ENCODE measurements at places on chromosomes 7 and 10.

DNA sequence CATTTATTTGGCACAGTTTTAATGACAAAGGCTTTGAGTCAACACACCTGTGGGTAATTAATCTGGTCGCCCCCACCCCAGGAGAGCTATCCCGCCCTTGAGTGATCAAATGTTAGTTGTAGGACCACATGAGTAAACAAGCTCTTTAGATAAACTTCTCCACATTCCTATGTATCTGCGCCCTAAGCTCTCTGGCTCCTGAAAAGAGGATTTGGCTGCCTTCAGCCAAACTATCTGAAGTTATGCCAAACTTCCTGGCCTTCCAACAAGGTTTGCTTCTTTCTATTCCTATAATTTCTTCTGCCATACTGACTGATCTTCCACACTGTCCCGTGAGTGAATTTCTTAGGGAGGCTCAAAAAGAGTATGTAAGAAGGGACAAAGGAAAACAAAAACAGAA is 134.2 kb downstream of the RALA start:
- DNase-seq: no peak

DNA sequence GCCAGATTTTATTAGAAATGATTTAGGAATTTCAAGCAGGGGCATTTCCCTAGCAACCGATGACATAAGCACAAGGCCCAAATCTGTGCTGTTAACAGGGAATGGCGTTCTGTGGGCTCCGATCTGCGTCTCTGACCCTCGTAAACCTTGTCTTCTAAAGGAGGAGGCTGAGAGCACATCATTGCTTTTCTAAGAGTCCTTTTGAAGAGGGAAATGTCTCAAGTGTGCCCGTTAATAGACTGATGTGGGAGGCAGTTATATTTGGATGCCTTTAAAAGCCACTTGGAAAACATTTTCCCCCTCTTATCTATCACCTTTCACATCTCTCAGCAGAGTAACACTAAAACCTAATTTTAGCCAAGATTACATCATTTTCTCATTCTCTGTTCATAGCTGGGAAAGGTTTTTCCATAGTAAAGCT is 424.1 kb upstream of the GALNT17 start:
- no peak for DNase-seq

GRCh38 chr10:91017198-91017597 is 96.3 kb upstream of the ANKRD1 start:
- no peak for DNase-seq

DNA sequence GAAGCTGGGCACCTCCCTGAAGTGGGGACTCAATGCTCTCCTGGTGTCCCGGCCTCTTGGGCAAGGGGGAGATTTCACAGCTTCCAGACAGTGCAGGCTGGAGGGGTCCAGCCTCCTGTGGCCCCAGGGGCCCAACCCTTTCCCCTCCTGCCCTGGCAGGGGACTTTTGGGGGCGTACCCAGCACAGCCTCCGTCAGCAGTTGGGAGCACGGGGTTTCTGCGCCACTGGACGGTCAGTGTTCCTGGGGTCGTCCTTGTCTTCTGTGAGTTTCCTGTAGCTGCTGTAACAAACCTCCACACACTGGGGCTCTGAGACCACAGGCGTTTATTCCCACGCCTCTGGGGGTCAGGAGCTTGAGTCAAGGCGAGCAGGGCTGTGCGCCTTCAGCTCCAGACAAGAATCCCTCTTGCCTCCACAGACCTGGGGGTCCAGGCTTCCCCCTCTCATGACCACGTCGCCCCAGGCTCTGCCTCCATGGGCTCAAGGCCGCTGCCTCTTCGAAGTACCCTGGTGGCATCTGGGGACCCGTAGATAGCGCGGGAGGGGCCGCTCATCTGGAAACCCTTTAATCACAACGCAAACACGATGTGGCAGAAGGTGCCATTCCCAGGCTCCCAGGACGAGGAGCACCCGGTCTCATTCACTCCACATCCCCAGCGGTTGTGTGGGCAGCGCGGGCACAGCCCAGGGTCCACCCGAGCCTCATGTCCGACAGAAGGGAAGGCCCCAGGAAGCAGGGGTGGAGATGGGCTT is 14.0 kb downstream of the PWWP2B start:
- no peak for DNase-seq

GRCh38 chr7:1755783-1756625 is 85.9 kb downstream of the ELFN1 start:
- DNase-seq: no peak

Measured in NCI-H1930 (cell line).